ENCODE measurements at places on chromosomes 2 and 18.

DNA sequence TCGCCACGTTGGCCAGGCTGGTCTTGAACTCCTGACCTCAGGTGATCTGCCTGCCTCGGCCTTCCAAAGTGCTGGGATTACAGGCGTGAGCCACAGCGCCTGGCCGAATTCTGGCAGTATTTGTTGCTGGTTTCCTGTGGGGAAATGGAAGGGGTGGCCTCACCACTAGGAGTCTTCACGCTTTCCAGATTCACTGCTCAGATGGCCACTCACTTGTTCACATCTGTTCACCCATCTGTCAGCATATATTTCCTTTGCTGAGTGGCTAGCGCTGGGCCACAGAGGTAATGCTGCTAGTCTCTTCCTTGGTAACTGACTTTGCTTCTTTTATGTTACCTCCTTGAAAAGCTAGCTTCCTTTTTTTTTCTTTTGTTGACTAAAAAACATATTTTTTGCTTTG, 27.2 kb downstream of the TMEM177 start:
- DNase-seq, result no peak

- no peak for DNase-seq
These were observed 11.2 kb upstream of the TPO start for GRCh38 chr2:1402064-1402463.

GRCh38 chr2:162011706-162012564, 62.1 kb downstream of the DPP4 start:
- DNase-seq, result peak; percentile 29

DNA sequence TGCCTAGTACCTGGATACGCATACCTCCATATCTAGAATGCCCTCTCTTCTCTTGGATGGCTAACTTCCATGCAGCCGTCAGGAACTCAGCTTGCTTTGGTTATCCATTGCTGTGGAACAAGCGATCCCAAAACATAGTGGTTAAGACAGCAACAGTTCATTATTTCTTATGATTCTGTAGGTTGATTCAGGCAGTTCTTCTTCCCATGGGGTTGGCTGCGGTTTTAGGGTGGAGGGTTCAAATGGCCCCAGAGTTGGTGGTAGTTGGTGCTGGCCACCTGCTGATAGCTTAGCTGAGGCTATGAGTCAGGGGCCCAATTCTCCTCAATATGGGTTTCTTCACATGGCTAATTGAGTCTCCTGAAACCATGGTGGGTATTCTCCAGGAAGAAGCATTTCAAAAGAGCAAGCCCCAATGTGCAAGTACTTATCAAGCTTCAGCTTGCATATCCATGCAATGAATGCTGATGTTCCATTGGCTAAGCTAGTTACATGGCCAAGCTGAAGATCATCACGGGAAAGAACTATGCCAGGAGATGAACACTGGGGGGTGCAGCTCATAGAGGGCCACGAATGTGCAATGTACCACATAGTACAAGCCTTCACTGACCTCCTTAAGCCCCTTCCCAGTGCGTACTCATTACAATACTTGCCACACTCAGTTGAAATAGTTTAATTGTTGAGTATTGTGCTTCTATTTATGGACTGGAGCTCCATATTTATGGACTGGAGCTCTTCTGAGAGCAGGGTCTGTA, 10.0 kb upstream of the RHOB start:
- DNase-seq, result no peak

GRCh38 chr2:37746883-37747282, 75.4 kb upstream of the CDC42EP3 start:
- DNase-seq, result no peak

Data from CD4-positive, alpha-beta T cell treated with Interferon gamma for 1 hour (primary cell).